ENCODE measurements at places on chromosomes 16 and 17. TPM values are rescaled to one million over a fixed set of nuclear protein-coding genes. Genes with fewer than 3 reads are reported as not detected.

Gene TBC1D3B
- 11.2 TPM for polyA plus RNA-seq

DNA sequence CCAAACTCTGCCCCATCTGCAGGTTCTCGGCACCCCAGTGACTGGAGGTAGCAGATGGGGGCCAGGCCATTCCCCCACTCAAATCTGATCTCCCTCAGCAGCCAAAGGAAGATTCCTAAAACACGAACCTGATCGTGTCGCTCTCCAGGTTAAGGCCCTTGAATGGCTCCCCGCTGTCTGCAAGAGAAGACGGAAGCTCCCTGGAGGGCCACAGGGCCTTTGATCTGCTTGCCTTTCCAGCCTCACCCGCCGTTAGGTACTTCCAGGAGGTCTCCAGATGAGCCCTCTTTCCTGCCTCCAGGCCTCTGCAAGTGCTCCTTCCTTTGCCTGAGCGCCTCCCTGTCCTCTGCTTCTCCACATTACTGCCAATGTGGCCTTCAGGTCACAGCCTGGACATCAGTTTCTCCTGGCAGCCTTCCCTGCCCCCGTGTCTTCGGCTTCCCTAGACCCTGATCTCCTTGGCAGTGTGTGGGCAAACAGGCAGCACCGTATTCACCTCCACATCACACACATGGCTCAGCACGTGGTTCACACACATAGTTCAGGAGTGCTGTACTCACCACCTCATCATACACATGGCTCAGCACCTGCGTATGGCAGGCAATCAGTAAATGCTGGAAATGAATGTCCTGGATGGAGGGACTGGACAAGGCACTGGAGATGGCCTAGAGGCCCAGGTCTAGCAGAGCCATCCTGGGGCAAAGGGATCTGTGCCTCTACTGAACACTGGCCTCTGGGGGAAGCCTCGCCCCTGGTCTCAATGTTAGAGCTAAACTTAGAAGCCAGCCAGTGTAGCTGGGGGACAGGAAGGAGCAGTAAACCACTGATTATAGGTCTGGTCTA lies 26.4 kb upstream of the MRPS23 start:
- no peak for DNase-seq

- DNase-seq: no peak
Measured at GRCh38 chr17:4632581-4632920, 8.9 kb downstream of the ALOX15 start.

Gene TBX2
- polyA plus RNA-seq: 176 TPM

Gene EFCAB13
- polyA plus RNA-seq: 13.0 TPM

DNA sequence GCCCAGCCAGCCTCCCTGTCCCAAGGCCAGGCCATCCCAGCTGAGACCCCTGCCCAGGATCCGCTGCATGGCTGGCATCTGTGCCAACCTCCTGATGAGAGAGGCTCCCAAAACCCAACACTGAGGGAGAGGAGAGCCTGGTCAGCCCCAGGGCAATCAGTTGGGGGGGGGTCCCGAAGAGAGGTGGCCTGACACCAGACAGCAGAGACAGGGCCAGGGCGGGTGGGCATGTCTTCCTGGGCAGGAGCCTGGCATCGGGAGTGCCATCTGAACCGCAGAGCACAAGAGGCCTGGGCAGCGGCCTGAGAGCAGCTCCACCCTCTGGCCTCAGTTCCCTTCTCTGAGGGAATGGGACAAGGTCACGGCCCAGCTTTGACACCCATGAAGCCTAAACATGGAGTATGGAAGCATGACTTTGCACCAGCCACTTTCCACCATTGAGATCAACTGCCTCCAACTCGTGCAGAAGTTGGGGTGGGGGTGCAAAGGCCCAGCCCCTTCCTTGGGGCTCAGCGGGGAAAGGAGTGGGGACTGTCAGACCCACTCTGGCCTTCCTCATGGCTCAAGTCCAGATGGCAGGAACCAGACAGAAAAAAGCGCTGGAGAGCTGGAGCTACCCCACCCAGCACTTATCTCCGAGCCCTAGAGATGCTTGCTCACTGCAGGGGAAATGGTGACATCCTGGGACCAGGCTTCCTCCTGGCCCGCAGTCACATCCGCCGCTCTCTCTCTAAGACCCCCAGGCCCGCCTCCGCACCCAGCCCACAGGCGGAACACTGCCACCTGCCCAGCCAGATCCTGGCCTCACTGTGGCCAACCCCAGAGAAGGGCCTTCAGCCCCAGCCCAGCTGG lies 9.7 kb downstream of the RHBDF2 start:
- no peak for DNase-seq

DNA sequence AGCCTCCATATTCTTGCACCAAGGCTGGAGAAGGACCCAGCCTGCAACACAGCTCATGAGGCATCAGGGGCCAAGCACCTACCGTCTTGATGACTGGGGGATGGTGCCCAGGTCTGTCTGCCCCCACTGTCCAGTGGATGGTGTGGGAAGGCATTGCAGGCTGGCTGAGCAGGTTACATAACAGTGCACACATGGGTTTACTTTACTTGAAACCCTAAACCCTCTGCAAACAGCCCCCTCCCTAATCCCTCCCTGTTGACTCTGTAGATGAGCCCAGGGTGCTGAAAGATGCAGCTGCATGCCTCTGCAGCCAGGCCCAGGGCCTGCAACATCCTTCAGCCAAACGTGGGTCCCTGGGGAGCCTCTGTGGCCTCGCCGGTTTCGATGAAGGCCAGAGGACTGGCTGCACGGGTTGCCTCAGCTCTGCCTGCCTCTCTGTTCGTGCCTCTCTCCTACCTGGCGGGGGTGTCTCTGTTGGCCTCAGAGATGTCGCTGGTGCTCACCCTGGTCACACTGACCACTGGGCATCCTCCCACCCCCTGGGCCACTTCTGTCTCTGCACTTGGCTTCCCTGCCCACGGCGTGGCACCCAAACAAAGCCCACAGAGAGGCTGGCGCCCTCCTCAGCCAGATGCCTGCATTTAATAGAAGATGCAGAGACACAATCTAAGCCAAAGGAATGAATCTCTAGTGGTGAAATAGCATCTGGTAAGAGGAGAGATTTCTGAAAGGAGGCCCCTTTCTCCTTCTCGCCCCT lies 95.1 kb downstream of the METRNL start:
- DNase-seq: no peak

Gene CNGB1
- polyA plus RNA-seq: 0.14 TPM

DNA sequence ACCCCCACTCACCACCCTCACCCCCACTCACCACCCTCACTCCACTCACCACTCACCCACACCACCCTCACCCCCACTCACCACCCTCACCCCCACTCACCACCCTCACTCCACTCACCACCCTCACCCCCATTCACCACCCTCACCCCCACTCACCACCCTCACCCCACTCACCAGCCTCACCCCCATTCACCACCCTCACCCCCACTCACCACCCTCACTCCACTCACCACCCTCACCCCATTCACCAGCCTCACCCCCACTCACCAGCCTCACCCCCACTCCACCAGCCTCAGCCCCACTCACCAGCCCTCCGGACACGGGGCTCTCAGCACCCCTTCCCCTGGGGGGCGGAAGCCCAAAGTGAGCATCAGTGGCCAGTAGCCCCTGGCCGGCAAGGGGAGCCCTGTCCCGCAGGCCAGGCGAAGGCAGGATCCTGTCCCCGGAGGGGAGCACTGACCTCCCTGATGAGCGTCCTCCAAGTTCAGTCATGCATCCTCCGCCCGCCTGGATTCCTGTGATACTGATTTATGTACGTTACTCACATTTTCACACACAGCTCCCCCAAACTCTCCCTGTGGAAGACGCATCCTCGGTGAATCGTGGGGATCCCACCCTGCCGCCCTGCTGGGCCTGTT lies 18.0 kb upstream of the C1QTNF8 start:
- no peak for DNase-seq

GRCh38 chr16:10906914-10907756 lies 30.1 kb downstream of the CIITA start:
- peak; percentile 83 for DNase-seq

Gene PRPSAP1
- 95.0 TPM for polyA plus RNA-seq

Gene IRX5
- polyA plus RNA-seq: 31.1 TPM

GRCh38 chr16:83335076-83335475 lies 472.7 kb upstream of the HSBP1 start:
- no peak for DNase-seq

DNA sequence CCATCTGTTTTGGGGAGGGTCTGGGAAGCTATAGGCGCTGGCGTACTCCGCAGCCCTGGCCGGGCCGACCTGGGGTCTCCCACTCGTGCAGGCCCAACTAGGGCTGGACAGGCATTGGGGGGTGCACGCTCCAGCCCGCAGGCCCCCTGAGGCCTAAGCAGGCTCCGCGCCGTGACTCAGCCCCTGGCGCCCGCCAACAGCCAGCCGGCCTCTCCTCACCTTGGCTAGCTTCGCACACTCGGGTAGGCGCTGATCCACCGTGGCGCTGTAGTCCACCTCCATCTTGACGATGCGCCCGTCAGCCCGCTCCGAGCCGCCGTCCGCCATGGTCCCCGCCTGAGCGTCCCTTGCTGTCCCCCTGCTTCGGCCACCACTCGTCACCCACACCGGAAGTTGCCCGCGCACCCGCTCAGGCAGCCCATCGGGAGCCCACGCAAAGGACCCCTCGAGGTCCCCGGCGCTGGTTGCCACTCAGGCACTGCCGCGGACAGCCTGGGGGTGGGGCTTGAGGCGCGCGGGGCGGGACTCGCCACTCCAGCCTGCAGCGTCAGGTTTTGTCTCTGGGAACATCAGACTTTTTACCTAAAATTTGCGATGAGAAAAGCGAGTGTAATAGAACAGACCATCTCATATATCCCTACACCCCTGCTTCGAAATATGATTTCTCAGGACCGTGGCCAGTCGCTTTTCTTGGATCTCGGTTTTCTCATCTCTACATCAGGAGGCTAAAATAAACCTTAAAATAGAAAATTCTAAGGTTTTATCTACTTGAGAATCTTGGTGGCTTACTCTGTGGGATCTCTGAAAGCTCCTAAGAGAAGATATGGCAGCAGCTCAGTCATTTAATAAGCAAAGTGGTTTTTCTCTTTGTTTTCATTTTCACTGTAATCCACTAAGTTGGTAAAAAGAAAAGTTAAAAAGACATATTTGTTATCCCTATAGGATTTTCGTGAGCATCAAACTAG lies at the start of gene PSMD12:
Gene PSMD12, minus strand, starts transcription at position 385 of the 965 bp plus-strand sequence. Its CDS starts 58 bp downstream, at position 327.
- DNase-seq: peak; percentile 100

GRCh38 chr16:22692916-22693637 lies 120.9 kb upstream of the HS3ST2 start:
- DNase-seq: no peak
